ENCODE measurements at places on chromosomes 1 and 21.

DNA sequence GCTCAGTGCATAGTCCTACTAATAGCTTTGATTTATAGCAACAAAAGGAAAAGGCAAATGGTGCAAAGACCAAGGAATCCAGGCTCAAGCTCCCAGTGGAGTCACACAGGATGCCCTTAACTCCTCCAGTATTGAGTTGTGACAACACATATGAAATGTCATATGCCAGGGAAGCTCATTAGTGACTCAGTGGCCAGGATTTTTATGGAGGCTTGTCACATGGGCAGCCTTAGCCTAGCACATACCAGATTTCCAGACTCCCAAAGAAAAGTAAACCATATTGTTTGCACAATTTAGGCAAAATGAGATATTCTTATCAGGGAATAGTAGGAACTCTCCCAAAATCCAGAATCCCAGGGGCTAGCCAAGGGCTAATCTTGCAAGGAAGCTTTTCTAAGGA lies 129.2 kb downstream of the MAGI3 start:
- DNase-seq, result no peak

GRCh38 chr1:154609398-154610380 lies 1.7 kb upstream of the ADAR start:
- DNase-seq, result peak; percentile 29

- no peak for DNase-seq
These were observed 87.0 kb downstream of the GPR52 start for GRCh38 chr1:174534789-174535188.

- DNase-seq, result no peak
These were observed 15.6 kb downstream of the DDAH1 start for GRCh38 chr1:85449356-85449755.

DNA sequence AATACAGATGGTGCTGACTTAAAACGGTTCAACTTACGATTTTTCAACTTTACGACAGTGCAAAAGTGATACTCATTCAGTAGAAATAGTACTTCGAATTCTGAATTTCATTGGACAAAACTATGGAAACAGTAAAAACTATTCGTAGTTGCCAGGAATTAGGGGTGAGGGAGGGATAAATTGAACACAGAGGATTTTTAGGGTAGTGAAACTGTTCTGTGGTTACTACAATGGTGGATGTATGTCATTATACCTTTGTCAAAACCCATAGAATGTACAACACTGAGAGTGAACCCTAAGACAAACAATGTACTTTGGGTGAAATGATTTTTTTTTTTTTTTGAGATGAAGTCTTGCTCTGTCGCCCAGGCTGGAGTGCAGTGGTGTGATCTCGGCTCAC lies 7.5 kb downstream of the DDR2 start:
- no peak for DNase-seq
